ENCODE measurements at places on chromosomes 1 and 21.

- H3K27me3 ChIP-seq: no peaks in the 10 kb centered on the region
- no peak overlapping the region for H3K27ac ChIP-seq
- DNase-seq: no peak
- H3K36me3 ChIP-seq: peaks cover 11% of the 10 kb centered on the region
- H3K4me1 ChIP-seq: peaks cover 9% of the 10 kb centered on the region
Observed at GRCh38 chr1:155834296-155834926, 22.6 kb downstream of the GON4L start.

DNA sequence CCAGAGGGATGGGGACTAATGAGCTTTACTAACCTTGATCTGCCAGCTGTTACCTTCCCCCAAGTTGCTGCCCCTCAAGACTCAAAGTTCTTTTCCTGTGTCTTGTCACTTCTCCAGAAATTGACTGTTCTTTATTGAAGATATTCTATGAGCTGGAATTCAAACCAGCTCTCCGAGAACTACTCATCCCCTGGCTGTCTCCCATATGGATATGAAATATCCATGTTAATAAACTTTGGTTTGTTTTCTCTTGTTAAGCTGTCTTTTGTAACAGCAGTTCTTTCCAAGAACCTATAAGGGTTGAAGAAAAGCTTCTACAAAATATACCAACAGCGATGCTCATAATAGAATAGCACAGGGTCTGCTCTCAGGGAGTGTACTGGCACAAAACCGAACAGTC is 77.0 kb downstream of the CAMK2N1 start:
- DNase-seq: no peak
- H3K4me1 ChIP-seq: no peaks in the 10 kb centered on the region
- no peak overlapping the region for H3K27ac ChIP-seq
- H3K27me3 ChIP-seq: peaks cover 15% of the 10 kb centered on the region

DNA sequence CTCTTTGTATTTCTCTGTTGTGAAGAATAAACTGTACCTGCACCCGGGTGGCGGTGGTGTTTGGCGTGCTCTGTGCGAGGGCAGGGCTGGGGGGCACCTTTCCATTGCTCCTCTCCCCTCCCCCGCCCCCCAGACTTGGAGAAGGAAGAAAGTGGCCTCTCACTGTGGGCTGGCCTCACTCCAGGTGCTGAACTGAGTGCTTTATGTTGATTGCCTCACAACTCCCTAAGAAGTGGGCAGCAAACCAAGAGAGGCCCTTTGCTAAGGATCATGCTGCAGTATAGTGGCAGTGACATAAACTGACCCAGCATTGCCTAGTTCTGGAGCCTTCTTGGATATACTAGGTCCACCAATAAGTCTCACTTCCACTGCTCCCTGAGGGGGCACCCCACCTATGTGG is 20.2 kb downstream of the A3GALT2 start:
- no peak overlapping the region for H3K27ac ChIP-seq
- no peaks in the 10 kb centered on the region for H3K27me3 ChIP-seq
- H3K4me1 ChIP-seq: peaks cover 26% of the 10 kb centered on the region
- DNase-seq: no peak

- H3K4me1 ChIP-seq: peaks cover 22% of the 10 kb centered on the region
- no peak overlapping the region for H3K27ac ChIP-seq
- no peak for DNase-seq
Observed at GRCh38 chr1:89624715-89625323, 8.1 kb upstream of the LRRC8C start.

- DNase-seq: no peak
- no peaks in the 10 kb centered on the region for H3K36me3 ChIP-seq
- H3K4me1 ChIP-seq: peaks cover 52% of the 10 kb centered on the region
- H3K4me3 ChIP-seq: peak overlapping the region; percentile 67
Observed at GRCh38 chr21:41926807-41927171, 27.0 kb downstream of the C2CD2 start.

DNA sequence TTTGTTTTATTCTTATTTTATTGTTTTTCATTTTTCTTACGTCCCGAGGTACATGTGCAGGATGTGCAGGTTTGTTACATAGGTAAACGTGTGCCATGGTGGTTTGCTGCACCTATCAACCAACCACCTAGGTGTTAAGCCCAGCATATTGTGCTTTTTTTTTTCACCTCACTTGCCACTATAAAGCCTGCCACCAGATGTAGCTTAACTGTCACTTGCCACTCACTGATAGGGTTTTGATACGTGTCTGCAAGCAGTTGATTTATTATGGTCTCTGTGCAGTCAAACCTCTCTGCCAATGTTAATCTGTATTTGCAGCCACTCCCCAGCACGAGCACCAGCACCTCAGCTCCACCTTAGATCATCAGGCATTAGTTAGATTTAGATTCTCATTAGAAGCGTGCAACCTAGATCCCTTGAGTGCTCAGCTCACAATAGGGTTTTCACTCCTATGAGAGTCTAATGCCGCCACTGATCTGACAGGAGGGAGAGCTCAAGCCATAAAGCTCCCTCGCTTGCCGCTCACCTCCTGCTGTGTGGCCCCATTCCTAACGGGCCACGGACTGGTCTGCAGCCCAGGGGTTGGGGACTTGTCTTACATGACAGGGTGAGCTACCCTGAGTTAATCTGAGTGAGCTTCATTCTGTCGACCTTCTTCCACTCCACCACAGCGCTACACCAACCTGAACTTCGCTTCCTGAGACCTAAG is 17.9 kb upstream of the ABCG1 start:
- no peaks in the 10 kb centered on the region for H3K27me3 ChIP-seq
- no peak overlapping the region for H3K27ac ChIP-seq
- no peaks in the 10 kb centered on the region for H3K36me3 ChIP-seq
- H3K4me3 ChIP-seq: no peak overlapping the region

- no peak for DNase-seq
- H3K27me3 ChIP-seq: peaks cover 3% of the 10 kb centered on the region
- no peak overlapping the region for H3K4me3 ChIP-seq
- no peaks in the 10 kb centered on the region for H3K4me1 ChIP-seq
- no peaks in the 10 kb centered on the region for H3K36me3 ChIP-seq
- H3K27ac ChIP-seq: no peak overlapping the region
Observed at GRCh38 chr1:162276493-162276892, 100.2 kb downstream of the SPATA46 start.

DNA sequence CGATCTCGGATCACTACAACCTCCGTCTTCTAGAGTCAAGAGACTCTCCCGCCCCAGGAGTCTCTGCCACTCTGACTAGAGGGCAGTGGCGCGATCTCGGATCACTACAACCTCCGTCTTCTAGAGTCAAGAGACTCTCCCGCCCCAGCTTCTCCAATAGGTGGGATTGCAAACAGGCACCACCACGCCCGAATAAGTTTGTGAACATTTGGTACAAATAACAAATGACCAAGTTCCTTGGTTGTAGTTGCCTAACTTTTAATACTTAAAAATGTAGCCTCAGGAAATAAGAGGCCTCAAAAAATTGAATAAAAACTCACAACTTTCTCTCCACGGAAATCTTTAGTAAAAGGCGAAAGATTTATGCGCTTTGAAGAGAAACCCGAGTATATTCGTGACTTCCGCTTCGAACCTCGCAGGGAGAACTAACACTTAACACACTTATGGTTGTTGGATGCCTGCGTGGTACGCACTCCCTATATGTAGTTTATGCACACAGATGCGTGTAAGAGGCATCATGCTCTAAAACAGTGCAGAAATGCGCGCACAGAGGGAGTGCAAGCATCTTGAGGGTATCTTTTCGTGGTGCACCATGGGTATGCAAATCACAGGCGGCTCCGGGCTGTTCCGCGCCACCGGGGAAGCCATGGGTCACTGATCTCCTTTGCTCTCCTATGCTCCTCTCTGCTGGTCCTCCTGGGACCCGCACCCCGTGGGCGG is 11.4 kb downstream of the BTBD19 start:
- H3K27me3 ChIP-seq: no peaks in the 10 kb centered on the region
- peak overlapping the region; percentile 99 for H3K27ac ChIP-seq
- peak overlapping the region; percentile 65 for H3K4me3 ChIP-seq
- peaks cover 31% of the 10 kb centered on the region for H3K4me1 ChIP-seq
- no peaks in the 10 kb centered on the region for H3K36me3 ChIP-seq

DNA sequence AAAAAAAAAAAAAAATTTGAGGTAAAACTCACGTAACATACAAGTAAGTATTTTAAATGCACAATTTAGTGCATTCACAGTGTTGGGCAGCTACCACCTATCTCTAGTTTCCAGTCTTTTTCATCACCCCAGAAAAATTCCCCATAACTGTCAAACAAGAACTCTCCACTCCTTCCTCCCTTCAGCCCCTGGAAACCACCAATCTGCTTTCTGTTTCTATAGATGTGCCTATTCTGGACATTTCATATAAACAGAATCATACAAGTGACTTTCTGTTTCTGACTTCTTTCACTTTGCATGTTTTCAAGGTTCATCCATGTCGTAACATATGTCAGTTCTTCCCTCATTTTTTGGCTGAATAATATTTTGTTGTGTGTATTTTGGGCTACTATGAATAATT is 24.9 kb upstream of the ETS2 start:
- H3K27ac ChIP-seq: no peak overlapping the region
- H3K36me3 ChIP-seq: no peaks in the 10 kb centered on the region
- DNase-seq: no peak

- H3K4me3 ChIP-seq: peak overlapping the region; percentile 69
- peak; percentile 57 for DNase-seq
- H3K36me3 ChIP-seq: no peaks in the 10 kb centered on the region
- peaks cover 10% of the 10 kb centered on the region for H3K4me1 ChIP-seq
- H3K27me3 ChIP-seq: no peaks in the 10 kb centered on the region
- H3K27ac ChIP-seq: peak overlapping the region; percentile 25
Observed at GRCh38 chr1:222464841-222465210, 83.1 kb downstream of the HHIPL2 start.

DNA sequence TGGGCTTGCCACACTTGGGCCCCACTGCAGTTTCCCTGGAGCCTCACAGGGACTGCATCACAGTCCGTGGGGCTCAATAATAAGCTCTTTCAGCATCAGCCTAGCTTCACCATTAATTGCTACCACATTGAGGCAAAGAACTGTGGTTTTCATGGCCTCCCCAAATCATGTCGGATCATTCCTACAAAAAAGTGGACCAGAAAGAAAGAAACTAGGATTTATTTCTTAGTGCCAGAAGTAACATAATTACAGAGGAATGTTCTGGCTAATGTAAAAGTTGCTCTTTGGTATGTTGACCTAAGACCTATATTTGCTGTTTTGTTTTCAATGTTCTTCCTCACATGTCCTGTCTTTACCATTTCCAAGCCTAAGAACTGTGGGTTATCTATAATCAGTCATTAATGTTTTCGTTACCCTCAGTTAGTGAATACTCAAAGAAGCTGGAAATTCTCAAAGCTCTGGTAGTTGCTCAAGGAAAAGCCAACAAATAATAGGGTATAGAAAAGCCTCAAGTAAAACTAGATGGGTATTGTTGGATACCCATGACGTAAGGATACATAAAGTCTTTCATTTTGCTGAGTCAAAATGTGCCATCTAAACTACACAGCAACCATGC is 173.9 kb downstream of the LTN1 start:
- no peaks in the 10 kb centered on the region for H3K4me1 ChIP-seq
- no peak overlapping the region for H3K4me3 ChIP-seq
- H3K27me3 ChIP-seq: no peaks in the 10 kb centered on the region
- no peaks in the 10 kb centered on the region for H3K36me3 ChIP-seq

DNA sequence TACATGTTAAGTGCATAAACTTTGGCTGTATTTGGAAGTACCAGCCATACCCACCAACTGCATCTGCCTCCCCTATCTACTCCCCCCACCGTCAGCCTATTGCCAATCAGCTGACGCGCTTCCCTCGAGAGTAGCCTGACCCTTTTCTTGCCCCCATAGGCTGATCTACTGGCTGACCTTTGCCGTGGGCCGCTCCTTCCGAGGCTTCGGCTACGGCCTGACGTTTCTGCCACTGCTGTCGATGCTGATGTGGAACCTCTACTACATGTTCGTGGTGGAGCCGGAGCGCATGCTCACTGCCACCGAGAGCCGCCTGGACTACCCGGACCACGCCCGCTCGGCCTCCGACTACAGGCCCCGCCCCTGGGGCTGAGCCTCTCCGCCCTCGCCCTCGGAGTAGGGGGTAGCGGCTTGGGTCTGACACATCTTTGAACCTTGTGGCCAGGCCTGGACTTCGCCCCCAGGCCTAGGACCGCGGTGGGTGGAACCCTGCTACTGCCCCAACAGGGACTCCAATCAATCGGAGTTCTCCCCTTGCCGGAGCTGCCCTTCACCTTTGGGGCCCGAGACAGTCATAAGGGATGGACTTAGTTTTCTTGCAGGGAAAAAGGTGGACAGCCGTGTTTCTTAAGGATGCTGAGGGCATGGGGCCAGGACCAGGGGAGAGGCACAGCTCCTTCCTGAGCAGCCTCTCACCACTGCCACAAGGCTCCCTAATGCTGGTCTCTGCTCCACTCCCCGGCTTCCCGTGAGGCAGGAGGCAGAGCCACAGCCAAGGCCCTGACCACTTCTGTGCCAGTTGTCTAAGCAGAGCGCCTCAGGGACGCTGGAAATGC is 4.0 kb downstream of the GLMP start:
- no peaks in the 10 kb centered on the region for H3K27me3 ChIP-seq
- no peak overlapping the region for H3K27ac ChIP-seq
- H3K4me3 ChIP-seq: no peak overlapping the region
- H3K36me3 ChIP-seq: peaks cover 28% of the 10 kb centered on the region

- no peak for DNase-seq
- H3K27ac ChIP-seq: no peak overlapping the region
- H3K27me3 ChIP-seq: no peaks in the 10 kb centered on the region
- peaks cover 5% of the 10 kb centered on the region for H3K36me3 ChIP-seq
Observed at GRCh38 chr1:222616525-222616924, 1.4 kb upstream of the MIA3 start.

GRCh38 chr1:66380452-66381212 is 153.3 kb upstream of the SGIP1 start:
- peaks cover 15% of the 10 kb centered on the region for H3K4me1 ChIP-seq
- DNase-seq: no peak
- no peak overlapping the region for H3K4me3 ChIP-seq
- no peak overlapping the region for H3K27ac ChIP-seq
- no peaks in the 10 kb centered on the region for H3K27me3 ChIP-seq
- no peaks in the 10 kb centered on the region for H3K36me3 ChIP-seq

GRCh38 chr1:173409613-173410012 is 67.5 kb upstream of the PRDX6 start:
- H3K36me3 ChIP-seq: peaks cover 6% of the 10 kb centered on the region
- H3K27me3 ChIP-seq: no peaks in the 10 kb centered on the region
- H3K27ac ChIP-seq: no peak overlapping the region
- DNase-seq: peak; percentile 40
- no peak overlapping the region for H3K4me3 ChIP-seq
- peaks cover 23% of the 10 kb centered on the region for H3K4me1 ChIP-seq

GRCh38 chr1:199691540-199691939 is 336.0 kb upstream of the NR5A2 start:
- no peaks in the 10 kb centered on the region for H3K4me1 ChIP-seq
- no peak overlapping the region for H3K27ac ChIP-seq
- H3K27me3 ChIP-seq: peaks cover 9% of the 10 kb centered on the region
- H3K4me3 ChIP-seq: no peak overlapping the region

All from CD4-positive, alpha-beta T cell (primary cell).